ENCODE measurements at places on chromosomes 11 and 22.

DNA sequence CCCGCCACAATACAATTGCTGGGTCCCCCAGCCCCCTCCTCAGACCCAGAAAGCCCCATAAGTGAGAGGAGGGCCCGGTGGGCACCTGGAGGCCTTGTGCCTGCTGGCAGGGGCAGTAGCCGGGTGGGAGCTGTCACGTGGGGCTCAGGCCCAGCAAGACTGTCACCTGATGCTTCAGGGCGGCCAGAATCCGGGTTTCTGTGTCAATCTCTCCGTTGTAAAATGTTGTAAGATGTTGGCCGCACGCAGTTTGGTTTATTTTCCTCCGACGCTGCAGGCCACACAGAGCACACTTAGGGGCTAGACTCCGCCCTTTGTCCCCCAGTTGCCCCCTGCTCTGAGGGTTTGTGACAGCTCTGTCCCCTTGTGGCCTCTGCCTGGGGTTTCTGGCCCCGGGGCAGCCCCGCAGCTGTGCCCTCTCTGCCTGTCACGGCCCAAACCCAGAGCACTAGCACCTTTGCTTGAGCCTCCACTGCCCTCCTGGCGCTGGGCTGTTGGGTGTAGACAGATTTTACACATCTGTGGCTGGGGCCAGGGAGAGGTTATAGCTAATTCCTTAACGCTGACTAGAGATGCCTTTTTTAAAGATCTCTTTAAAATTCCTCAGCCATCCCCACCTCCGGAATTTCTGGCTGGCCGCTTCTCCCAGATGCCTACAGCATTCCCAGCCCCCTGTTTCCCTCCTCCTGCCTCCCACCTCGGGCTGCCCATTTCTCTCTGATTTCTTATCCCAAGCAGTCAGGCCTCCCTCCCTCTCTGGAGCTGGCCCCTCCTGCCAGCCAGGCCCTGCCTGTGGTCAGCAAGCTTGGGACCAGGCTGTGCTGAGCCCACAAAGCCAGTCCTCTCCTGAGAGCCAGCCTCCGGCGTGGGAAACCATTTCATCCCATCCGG, 3.2 kb upstream of the PRR5 start:
- no peak for DNase-seq

DNA sequence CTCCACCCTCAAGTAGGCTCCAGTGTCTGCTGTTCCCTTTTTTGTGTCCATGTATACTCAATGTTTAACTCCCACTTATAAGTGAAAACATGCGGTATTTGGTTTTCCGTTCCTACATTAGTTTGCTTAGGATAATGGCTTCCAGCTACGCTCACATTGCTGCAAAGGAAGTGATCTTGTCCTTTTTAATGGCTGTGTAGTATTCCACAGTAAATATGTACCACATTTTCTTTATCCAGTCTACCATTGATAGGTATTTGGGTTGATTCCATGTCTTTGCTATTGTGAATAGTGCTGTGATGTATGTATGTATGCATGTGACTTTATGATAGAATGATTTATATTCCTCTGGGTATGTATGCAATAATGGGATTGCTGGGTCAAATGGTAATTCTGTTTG, 144.6 kb downstream of the BRD1 start:
- DNase-seq = no peak

DNA sequence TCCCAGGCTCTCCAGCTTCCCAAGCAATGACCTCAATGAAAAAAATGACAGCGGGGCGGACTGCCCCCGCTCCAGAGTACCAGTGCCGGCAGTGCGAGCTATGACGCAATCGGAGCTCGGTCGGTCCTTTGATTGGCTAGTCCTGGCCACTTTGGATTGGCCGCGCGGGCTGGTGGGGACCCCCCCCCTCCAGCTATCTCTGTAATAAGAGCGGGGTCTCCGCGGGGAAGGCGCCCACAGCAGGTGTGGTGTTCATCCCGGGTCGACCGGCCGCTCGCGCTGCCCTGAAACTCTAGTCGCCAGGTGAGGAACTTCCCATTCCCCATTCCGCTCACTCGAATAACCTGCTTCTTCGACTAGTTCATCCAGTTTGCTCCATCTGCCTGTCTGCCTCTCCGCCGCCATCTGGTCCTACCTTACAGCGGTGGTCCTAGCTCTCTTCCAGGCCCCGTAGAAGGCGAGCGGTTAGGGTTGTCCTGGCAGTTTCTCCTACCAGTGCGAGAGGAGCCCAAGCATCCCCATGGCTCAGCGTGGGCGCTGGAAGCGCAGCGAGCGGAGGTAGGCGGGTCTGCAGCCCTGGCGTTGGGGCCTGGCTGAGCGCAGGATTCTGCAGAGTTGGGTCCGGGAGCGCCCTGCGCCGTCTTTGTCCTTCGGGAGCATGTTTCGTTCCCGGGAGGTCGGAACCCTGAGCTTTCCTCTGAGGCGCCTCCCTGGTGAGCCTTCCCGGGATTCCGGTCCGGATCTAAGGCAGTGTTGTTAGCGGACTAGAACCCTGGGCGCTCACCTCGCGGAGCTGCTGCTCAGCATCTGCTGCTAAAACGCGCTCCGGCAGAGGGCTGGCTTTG, at the start of gene CALCB:
TSS of gene CALCB (plus strand) at position 233 of the 845 bp plus-strand sequence. CDS start 1,126 bp downstream, outside the sequence.
- DNase-seq = no peak

DNA sequence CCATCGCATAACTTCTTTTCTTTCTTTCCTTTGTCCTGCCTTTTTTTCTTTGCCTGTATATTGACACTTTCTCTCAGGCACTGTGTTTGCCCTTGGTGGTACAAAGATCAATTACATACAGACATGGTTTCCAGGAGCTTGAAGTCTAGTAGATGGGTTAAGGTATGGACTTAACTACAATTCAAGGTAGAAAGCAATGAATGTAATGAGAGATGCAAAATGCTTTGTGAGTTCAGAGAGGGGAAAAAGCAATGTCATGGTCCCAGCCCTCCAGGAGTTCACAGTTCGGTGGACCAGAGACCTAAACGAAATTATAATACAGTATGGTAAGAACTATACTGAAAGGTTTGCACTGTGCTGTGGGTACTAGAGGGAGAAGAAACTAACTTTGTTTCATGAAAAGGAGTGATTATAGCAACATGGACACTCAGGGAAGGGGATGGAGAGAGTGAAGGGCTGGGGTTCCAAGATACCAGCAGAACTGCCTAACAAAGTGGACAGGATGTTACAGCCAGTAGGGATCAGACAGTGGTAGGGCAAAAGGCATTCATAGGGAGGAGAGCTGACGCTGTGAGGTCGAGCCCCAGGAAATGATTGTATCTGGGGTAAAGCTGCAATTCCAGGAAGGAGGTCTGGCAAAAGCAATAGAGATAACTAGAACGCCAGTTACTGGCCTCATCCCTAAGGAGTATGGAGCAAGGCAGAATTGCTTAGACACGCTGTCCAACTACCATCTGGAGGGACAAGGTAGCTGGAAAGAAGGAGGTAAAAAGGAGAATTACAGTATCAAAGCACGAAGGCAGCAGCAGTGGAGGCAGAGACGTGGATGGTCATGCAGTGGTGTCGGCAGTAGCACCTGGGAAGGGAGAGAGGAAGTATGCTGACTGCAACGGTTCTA, 158.3 kb upstream of the MTMR2 start:
- no peak for DNase-seq

GRCh38 chr11:3969613-3970012, 114.1 kb downstream of the STIM1 start:
- no peak for DNase-seq

DNA sequence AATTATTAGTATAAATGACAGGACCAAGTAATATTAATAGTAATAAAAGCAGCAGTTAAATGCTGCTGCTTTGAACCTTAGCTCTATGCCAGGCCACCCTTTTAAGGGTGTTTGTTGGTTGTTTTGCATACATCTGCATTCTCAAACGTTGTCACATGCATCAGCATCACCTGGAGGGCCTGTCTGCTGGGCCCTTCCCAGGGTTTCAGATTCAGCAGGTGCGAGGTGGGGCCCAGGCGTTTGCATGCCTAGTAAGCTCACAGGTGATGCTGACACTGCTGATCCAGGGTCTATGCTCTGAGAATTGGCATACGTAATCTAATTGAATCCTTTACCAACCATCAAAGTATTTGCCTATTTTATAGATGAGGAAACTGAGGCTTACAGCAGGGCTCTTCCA, 246.5 kb downstream of the CADM1 start:
- peak; percentile 85 for DNase-seq

DNA sequence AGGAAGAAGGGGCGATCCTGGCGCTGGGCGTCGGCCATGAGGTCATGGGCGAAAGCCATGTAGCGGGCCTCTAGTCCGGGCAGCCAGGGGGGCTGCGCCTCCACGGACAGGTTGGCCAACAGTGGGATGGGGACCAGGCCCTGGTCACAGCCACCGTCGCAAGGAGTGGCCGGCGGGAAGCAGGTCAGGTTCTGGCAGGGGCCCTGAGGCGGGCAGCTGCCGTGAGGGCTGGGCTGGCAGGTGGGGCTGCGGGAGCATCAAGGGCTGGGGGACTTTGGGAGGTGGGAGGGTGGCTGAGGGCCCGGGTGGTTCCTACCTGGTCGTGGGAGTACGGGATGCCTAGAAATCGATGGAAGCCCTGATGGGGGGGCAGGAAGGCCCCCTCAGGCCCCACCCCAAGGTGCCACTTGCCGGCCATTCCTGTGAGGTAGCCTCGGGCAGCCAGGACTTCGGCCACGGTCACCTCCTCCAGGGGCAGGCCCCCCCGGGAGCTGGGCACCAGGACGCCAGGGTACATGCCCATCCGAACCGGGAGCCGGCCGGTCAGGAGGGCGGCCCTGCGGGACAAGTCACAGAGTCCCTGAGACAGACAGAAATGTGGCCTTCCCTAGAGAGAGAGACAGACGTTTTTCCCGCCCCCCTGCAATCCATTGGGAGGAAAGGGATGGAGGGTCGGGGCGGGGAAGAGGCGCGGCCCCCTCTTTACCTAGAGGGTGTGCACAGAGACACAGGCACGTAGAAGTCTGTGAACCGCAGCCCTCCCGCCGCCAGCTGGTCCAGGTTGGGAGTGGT, 906 bp downstream of the ARSA start:
- no peak for DNase-seq

DNA sequence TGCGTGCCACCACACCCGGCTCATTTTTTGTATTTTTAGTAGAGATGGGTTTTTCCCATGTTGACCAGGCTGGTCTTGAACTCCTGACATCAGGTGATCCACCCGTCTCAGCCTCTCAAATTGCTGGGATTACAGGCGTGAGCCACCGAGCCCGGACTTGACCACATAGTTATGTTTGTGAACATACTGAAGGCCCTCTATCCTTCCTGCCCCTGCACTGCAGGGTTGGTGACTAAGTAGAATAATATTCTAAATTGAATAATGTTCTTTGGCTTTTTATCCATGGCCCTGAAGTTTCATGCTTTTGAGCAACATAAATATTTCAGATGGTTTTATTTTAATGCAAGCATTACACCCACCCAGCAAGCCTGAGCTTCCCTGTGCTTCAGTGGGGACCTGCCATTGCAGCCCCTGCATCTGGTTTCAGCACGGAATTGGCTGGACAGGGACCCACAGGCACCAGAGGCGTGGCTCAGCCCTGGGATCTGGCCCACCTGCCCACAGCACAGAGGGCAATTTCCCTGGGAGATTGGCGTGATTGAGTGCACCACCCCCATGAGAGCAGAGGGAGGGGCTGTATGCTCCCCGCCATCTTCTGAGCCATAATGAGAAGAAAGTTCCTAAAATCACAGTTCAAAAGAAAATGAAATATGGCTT, 460.5 kb downstream of the BRD1 start:
- no peak for DNase-seq

- DNase-seq = no peak
These were observed 44.5 kb downstream of the ST14 start for GRCh38 chr11:130203766-130204702.

DNA sequence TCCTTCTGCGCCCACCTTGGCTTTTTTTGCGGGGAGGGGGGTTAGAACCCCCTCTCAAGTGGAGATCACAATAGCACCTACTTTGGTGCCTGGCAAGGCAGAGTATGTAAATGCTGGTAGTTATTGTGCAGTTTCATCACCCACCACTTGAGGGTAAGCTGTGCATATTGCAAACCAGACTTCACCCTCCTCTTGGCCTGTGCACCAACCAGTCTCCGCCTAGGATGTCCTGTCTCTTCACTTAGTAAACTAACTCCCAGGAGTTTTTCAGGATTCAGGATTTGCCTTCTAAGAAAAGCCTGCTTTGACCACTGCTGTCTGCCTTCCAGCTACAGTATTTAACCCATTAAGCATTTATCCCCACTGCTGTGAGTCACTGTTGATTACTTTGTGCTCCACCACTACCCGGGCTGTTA, 2.0 kb upstream of the UBXN1 start:
- peak; percentile 81 for DNase-seq

DNA sequence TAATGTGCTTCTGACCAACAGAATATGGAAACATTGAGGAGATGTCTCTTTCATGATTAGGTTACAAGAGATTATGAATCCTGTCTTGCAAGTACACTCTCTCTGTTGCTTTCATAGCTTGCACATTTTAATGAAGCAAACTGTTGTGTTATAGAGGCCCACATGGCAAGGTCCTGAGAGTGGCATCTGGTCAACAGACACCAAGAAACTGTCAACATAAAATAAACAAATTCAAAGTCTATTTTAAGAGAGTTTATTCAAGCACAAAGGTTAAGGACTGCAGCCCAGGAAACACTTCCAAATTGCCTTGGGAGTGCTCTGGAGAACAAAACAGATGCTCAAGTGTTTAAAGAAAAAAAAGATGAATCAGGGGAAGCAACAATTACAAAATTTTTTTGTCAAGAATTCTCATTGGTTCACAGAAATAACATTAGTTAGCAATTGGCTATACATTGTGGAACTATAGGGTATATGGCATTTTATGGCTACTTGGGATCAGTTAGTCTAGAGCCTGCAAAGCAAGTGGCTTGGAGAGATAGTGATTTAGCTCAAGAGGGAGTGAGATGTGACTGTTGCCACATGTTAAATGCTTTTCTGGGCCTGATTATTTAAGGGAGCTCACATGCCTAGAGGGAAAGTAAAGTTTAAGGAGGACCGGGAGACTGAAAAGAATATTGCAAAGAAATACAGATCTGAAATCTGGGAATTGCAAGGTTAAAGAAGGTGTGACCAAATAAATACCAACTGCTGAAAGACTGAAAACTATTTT, 54.6 kb downstream of the CTSC start:
- DNase-seq = no peak

DNA sequence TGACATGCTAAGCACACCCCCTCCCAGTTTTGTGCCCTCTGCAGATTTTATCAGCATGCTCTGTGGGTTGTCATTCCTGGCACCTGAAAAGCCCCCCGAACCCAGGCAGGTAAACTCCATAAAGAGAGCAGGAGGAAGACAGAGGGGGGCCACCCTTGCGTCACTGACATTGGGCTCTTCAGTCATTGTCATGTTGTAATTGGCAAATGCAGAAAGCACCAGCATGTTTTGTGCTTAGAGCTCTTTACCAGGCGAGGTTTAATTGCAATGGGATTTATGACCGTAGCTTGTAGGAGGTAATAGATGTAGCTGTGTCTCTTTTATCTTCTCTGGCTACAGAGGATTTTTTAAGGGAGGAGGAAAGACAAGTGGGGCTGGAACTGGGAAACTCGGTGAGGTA, 201.7 kb downstream of the GRIK4 start:
- no peak for DNase-seq

DNA sequence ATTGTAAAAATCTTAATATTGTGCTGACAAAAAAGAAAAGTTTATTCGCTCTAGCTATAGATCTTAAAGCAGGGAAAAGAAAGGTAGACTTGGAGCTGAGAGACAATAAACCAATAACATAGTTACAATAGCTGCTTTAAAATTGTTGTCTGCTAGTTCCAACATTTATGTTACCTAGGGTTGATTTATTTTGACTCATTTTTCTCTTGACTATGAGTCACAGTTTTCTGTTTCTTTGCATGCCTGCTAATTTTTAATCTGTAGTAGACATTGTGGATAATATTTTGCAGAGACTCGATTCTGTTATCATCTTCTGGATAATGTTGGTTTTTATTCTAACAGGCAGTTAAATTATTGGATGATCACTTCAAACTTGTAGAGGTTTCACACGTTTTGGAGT, 83.1 kb upstream of the TRPC6 start:
- no peak for DNase-seq

Data from RPMI8226 (cell line).